Stimulated activated CD4-positive, alpha-beta T cell treated with anti-CD3 and anti-CD28 coated beads, TNF-alpha, amount 100 ng/mL, for 4 hours (primary cell): ENCODE measurements at places on chromosomes 7 and 10.

DNA sequence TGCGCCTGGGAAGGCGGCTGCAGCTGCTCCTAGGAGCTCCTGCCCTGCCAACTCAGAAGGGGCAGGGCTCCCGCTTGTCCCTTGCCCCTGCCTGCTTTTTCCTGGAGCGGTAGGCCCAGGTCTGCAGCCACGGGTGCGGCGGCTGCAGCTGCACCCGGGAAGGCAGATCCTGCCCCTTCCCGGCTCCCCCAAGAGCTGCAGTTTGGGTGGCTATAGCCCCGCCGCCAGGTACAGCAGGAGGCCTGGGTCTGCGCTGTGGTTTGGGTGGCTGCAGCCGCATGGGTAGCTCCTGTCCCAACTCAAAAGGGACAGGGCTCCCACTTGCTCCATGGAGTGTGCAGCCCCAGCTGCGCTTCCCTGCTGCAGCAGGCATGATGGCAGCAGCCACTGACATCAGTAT lies 6.5 kb upstream of the AUTS2 start:
- no peak for DNase-seq

- no peak for DNase-seq
Observed at GRCh38 chr7:139931190-139931934, 102.3 kb downstream of the TBXAS1 start.

DNA sequence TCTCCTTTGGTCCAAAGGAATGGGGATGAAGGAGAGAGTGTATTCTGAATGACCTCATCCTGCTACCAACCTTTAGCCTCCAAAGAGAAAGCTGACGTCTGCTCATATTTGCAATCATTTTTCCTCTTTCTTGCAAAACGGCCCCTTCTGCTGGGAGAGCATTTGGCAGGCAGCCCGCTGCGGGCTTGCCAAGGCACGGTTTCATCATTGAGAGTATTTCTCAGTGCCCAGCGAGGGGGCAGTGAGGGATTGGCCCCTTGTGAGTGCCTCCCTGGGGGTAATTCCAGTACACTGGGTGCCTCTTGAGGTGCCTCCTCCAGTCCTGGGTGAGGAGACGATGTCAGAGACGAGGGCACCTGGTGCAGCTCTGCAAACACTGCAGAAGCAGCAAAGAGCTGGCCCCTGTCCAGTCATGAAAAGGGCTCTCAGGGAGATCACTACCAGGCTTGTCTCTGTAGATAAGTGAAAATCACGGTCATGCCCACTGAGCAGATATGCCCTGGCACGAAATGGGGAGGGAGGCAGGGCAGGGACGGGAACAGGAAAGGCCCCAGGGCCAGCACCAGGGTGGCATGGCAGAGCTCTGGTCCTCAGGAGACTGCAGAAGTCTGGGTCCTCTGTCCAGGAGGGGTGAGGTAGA lies 48.7 kb upstream of the SHH start:
- DNase-seq: no peak

- DNase-seq: no peak
Observed at GRCh38 chr10:75439811-75440210, 8.4 kb downstream of the LRMDA start.

DNA sequence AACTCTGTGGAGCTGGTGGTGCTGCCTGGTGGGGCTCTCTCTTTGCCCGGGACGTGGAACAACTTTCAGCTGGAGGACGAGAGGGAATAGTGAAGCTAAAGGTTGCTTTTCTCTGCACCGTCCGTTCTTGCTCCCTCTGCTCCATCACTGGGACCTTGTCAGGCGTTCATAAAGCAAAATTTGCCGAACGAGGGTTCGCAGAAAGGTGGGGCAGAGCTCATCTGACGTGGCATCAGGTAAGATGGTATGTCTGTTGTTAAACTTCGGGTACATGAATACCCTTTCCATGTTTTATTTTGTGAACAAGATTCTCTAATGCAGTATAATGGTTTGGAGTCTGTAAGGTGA lies 416 bp downstream of the BBS9 start:
- no peak for DNase-seq

GRCh38 chr10:111265341-111265740 lies 188.5 kb downstream of the ADRA2A start:
- DNase-seq: no peak

DNA sequence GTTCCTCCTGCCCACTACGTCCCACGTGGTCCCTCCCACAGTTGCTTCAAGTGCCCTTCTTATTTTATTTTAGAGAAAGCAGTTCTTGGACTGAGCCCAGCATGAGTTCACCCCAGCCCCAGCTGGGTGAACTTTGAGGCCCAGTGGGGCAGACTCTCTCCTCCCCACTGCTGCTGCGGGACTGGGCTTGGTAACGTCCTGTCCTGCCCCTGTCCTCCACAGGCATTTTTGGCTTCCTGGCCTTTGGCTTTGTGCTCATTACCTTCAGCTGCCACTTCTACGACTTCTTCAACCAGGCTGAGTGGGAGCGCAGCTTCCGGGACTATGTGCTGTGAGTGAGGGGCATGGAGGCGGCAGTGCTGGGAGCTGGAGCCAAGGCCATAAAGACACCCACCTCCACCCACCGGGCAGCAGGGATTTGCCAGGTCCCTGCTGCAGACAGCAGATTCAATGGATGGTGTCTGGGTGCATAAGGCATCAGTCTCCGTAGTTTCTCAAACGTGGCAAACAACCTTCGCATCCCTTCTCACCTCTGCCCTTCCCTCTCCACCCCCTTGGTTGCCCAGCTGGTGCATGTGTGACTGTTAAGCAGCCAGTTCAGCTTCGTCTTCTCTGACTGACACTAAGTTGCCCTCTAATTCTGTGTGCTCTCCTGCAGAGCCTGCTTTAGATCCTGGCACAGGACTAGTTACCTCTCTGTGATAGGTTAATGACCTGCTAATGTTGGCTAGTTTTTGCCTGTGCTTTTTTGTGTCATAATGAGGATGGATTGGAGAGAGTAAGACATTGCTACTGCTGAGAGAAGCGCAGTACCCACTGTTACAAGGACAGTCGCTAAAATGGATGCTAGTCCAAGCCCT lies 15.5 kb upstream of the AHCYL2 start:
- DNase-seq: no peak
